ENCODE measurements at places on chromosomes 3 and 15.

DNA sequence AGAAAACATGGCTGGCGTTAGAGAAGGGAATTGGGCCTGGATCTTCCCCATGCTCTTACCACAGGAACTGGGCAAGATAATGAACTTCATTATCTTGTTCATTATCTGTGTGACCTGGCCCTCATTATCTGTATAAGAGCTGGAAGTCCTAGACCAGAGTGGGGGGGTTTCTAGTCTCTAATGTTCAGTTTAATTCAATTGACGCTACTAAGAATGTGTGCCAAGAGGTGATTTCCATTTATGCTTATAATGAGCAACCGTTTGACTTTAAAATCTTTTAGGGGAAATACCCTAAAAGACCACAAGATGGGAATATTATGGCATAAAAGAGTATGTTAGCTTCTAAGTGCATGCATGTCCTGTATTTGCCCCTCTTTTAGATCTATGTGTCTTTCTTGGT lies 59.1 kb upstream of the CSTA start:
- DNase-seq = no peak

- no peak for DNase-seq
Measured at GRCh38 chr3:142574665-142575064, 3.9 kb downstream of the ATR start.

GRCh38 chr15:35540885-35541284 lies 5.1 kb downstream of the DPH6 start:
- DNase-seq = no peak

GRCh38 chr3:131326307-131326706 lies 55.3 kb upstream of the NUDT16 start:
- DNase-seq = no peak

GRCh38 chr15:69712991-69713390 lies 260.4 kb downstream of the RPLP1 start:
- no peak for DNase-seq
